ENCODE measurements at places on chromosomes 7 and 10.

DNA sequence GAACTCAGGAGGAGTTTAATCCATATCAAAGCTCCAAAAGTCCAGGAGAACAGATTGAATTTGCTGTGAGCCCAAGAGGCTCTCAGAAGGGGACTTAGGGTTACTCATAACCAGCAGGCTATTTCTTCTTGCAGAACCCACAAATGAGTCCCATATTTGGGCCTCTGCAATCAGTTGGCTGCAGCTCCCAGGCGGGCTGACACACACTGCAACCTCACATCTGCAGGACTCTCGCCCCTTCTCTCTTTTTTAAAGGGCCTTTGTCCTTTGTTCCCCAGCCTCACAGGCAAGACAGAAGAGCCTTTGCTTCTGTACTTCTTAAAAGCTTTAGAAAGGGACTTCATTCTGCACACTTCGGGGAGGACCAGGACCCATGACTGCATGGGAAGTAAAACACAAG is 26.7 kb downstream of the CREB3L2 start:
- no peaks in the 10 kb centered on the region for H3K27me3 ChIP-seq
- H3K4me3 ChIP-seq = no peak overlapping the region
- peaks cover 2% of the 10 kb centered on the region for H3K4me1 ChIP-seq
- H3K36me3 ChIP-seq = peaks cover 4% of the 10 kb centered on the region

- H3K4me3 ChIP-seq = no peak overlapping the region
- H3K27ac ChIP-seq = no peak overlapping the region
- H3K36me3 ChIP-seq = no peaks in the 10 kb centered on the region
- DNase-seq = no peak
These were observed 617.2 kb downstream of the GRM8 start for GRCh38 chr7:126635545-126635944.

DNA sequence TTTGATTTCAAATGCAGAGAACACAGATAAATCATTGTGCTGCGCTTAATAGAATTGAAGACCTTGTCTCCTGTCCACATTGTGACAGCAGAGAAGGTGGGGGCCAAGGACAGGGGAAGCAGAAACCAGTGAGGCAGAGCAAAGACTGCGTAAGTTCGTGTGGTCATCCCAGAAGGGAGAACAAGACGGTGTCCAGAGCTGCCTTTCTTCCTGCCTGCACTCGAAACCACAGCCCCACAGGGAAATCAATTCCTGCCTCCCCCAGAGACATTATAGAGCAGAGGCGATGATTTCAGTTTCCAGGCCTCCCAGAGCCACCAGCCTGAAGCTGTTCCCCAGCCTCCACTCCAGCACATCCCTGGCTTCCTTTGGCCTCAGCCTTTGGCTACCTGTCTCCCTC is 39.7 kb upstream of the UCN3 start:
- no peak overlapping the region for H3K4me3 ChIP-seq
- no peak for DNase-seq
- peaks cover 6% of the 10 kb centered on the region for H3K4me1 ChIP-seq
- H3K27me3 ChIP-seq = no peaks in the 10 kb centered on the region
- no peak overlapping the region for H3K27ac ChIP-seq

GRCh38 chr10:60343254-60343653 is 46.4 kb downstream of the ANK3 start:
- H3K4me1 ChIP-seq = peaks cover 30% of the 10 kb centered on the region
- H3K27me3 ChIP-seq = no peaks in the 10 kb centered on the region
- DNase-seq = no peak

DNA sequence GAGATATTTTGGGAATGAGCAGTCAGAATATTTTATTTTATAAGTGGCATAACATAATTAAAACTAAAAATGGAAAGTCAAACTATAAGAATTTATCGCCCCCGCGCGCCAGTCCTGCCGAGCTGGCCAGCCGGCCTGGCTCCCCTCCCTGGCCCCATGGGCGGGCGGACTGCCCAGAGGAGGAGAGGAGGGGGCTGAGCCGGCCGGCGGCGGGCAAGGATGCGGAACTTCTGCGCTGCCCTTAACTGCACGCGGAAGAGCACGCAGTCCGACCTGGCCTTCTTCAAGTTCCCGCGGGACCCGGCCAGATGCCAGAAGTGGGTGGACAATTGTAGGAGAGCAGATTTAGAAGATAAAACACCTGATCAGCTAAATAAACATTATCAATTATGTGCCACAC is 96.8 kb downstream of the DKK1 start:
- no peaks in the 10 kb centered on the region for H3K27me3 ChIP-seq
- H3K4me1 ChIP-seq = no peaks in the 10 kb centered on the region
- no peak overlapping the region for H3K4me3 ChIP-seq
- H3K36me3 ChIP-seq = no peaks in the 10 kb centered on the region
- no peak for DNase-seq
- no peak overlapping the region for H3K27ac ChIP-seq

GRCh38 chr10:96967847-96968246 is 135.7 kb downstream of the LCOR start:
- H3K27me3 ChIP-seq = no peaks in the 10 kb centered on the region
- H3K27ac ChIP-seq = no peak overlapping the region
- H3K4me1 ChIP-seq = peaks cover under 1% of the 10 kb centered on the region

GRCh38 chr10:75709811-75710210 is 278.4 kb downstream of the LRMDA start:
- H3K4me1 ChIP-seq = no peaks in the 10 kb centered on the region
- no peak for DNase-seq
- no peak overlapping the region for H3K4me3 ChIP-seq
- peaks cover 43% of the 10 kb centered on the region for H3K27me3 ChIP-seq
- no peaks in the 10 kb centered on the region for H3K36me3 ChIP-seq

DNA sequence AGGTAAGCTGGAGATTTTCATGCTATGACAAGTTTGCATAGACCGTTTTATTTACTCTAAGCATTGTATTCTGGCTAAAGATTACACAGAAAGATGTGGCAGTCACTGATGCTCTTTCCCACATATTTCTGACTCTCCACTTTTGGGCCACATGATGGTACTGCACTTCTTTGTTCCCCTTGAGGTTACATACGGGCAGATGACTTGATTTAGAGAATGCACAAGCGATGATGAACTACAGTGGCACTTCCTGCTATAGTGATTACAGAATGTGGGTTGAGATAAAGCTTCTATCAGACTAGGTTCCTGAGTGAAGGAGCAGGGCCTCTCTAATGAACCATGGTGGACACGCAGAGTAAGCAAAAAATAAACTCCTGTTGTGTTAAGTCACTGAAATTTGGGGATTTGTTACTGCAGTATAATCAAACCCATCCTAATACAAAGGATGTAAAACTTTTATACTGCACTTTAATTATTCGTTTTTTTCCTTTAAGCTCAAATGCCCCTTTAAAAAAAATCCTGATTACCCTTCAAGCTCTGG is 177.9 kb downstream of the TAX1BP1 start:
- H3K36me3 ChIP-seq = no peaks in the 10 kb centered on the region
- H3K4me1 ChIP-seq = peaks cover 3% of the 10 kb centered on the region
- no peaks in the 10 kb centered on the region for H3K27me3 ChIP-seq
- no peak overlapping the region for H3K27ac ChIP-seq

GRCh38 chr7:156765901-156766656 is 125.5 kb downstream of the RNF32 start:
- H3K27ac ChIP-seq = no peak overlapping the region
- H3K36me3 ChIP-seq = peaks cover 40% of the 10 kb centered on the region
- no peaks in the 10 kb centered on the region for H3K27me3 ChIP-seq
- no peak for DNase-seq
- peaks cover 22% of the 10 kb centered on the region for H3K4me1 ChIP-seq

GRCh38 chr10:97798958-97799610 is 27.3 kb upstream of the SFRP5 start:
- no peak overlapping the region for H3K4me3 ChIP-seq
- DNase-seq = no peak
- no peaks in the 10 kb centered on the region for H3K36me3 ChIP-seq

GRCh38 chr10:58414270-58415041 is 29.2 kb downstream of the TFAM start:
- H3K36me3 ChIP-seq = no peaks in the 10 kb centered on the region
- no peaks in the 10 kb centered on the region for H3K4me1 ChIP-seq
- peaks cover 14% of the 10 kb centered on the region for H3K27me3 ChIP-seq
- no peak for DNase-seq
- H3K4me3 ChIP-seq = no peak overlapping the region

DNA sequence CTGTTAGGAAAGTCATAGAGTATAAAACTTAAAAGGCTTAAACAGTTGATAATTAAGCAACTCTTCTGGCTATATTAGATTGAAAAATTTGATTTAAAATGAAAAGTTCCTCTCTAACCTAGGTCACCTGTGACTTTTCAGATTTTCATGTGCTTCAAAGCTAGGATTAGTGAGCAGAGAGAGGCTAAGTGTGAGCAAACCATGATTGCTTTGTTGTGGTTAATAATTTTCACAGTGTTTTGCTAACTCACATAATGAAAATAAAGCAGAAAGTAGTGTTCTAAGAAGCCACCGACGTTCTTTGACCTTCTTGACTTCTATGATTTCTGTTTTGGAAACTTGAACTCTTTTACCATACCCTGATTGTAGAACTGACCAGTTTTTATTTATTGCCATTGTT is 75.5 kb upstream of the OIT3 start:
- peaks cover 11% of the 10 kb centered on the region for H3K4me1 ChIP-seq
- peaks cover 3% of the 10 kb centered on the region for H3K36me3 ChIP-seq
- H3K27ac ChIP-seq = no peak overlapping the region
- no peak for DNase-seq
- H3K27me3 ChIP-seq = no peaks in the 10 kb centered on the region
- H3K4me3 ChIP-seq = no peak overlapping the region

- no peak overlapping the region for H3K27ac ChIP-seq
- H3K36me3 ChIP-seq = no peaks in the 10 kb centered on the region
- no peaks in the 10 kb centered on the region for H3K4me1 ChIP-seq
- peaks cover 7% of the 10 kb centered on the region for H3K27me3 ChIP-seq
- no peak for DNase-seq
- no peak overlapping the region for H3K4me3 ChIP-seq
These were observed 72.4 kb downstream of the ABCC2 start for GRCh38 chr10:99854860-99855259.

- H3K4me1 ChIP-seq = no peaks in the 10 kb centered on the region
- H3K36me3 ChIP-seq = no peaks in the 10 kb centered on the region
- DNase-seq = no peak
- H3K27me3 ChIP-seq = peaks cover 6% of the 10 kb centered on the region
- no peak overlapping the region for H3K27ac ChIP-seq
These were observed 91.7 kb downstream of the SLC39A12 start for GRCh38 chr10:18043148-18044006.

- no peaks in the 10 kb centered on the region for H3K36me3 ChIP-seq
- peaks cover 2% of the 10 kb centered on the region for H3K4me1 ChIP-seq
- H3K27me3 ChIP-seq = peaks cover 2% of the 10 kb centered on the region
- H3K4me3 ChIP-seq = no peak overlapping the region
- no peak for DNase-seq
- H3K27ac ChIP-seq = no peak overlapping the region
These were observed 33.7 kb upstream of the TNRC18 start for GRCh38 chr7:5457245-5457735.

GRCh38 chr10:29481906-29482440 is 152.8 kb downstream of the SVIL start:
- peaks cover 40% of the 10 kb centered on the region for H3K4me1 ChIP-seq
- no peaks in the 10 kb centered on the region for H3K27me3 ChIP-seq
- H3K27ac ChIP-seq = peak overlapping the region; percentile 87
- no peak overlapping the region for H3K4me3 ChIP-seq

DNA sequence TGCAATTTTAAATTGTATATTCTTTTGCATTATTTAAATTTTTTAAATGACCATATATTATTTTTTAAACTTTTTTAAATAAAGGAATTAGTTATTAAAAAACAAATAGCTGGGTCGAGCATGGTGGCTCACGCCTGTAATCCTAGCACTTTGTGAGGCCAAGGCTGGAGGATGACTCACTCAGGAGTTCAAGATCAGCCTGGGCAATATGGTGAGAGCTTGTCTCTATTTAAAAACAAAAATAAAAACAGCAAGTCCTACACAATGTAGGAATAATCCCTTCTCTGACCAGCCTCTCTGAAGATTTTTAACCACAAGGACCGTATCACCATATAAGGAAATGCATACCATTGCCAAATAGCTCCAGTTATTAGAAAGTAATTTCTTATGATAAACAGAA is 19.6 kb downstream of the NOC3L start:
- H3K4me1 ChIP-seq = peaks cover 3% of the 10 kb centered on the region
- H3K36me3 ChIP-seq = peaks cover 87% of the 10 kb centered on the region
- no peak for DNase-seq
- H3K27ac ChIP-seq = no peak overlapping the region

DNA sequence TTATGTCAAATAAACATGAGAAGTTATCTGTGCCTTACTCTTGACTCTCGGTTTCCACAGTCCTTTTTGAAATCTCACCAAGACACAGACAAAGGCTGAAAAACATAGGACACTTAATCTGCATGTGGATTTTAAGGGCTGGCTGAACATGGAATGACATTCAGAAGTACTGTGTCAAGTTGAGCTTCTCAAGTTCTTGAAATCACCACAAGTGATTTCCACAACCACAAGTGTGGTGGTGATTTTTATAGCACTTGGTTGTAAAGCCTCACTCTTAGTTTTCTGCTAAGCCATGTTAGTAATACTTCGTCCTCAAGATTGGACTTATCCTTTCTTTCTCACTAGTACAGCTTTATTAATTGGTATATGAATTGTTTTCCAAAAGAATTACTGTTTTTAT is 29.6 kb downstream of the FOXP2 start:
- H3K27ac ChIP-seq = no peak overlapping the region
- H3K36me3 ChIP-seq = no peaks in the 10 kb centered on the region
- no peaks in the 10 kb centered on the region for H3K4me1 ChIP-seq
- DNase-seq = no peak

DNA sequence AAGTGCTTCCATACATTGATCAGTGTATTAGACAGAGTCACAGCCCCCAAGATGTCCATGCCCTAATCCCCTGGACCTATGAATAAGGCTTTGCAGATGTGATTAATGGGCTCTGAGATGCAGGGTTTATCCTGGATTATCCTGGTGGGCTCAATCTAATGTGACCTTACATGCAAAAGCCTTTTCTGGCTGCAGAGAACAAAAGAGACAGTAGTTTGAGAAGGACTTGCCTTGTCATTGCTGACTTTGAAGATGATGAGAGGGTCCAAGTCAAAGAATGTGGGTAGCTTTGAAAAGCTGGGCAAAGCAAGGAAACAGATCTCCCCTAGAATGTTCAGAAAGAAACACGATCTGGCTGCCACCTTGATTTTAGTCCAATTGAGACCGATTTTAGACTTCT is 238.7 kb downstream of the CCSER2 start:
- H3K4me1 ChIP-seq = no peaks in the 10 kb centered on the region
- DNase-seq = no peak

Measured in activated T-cell treated with anti-CD3 and anti-CD28 coated beads, Interleukin-2, amount 50 U/mL, for 24 hours (primary cell).